Activated CD8-positive, alpha-beta T cell treated with anti-CD3 and anti-CD28 coated beads for 36 hours (primary cell): ENCODE measurements at places on chromosomes 1 and 21.
A peak's percentile ranks its signal among the peaks of the same experiment; 100 is the strongest.

GRCh38 chr1:62794053-62794452 lies 10.1 kb downstream of the ATG4C start:
- DNase-seq, result no peak

GRCh38 chr1:113363935-113364334 lies 26.4 kb upstream of the MAGI3 start:
- no peak for DNase-seq

DNA sequence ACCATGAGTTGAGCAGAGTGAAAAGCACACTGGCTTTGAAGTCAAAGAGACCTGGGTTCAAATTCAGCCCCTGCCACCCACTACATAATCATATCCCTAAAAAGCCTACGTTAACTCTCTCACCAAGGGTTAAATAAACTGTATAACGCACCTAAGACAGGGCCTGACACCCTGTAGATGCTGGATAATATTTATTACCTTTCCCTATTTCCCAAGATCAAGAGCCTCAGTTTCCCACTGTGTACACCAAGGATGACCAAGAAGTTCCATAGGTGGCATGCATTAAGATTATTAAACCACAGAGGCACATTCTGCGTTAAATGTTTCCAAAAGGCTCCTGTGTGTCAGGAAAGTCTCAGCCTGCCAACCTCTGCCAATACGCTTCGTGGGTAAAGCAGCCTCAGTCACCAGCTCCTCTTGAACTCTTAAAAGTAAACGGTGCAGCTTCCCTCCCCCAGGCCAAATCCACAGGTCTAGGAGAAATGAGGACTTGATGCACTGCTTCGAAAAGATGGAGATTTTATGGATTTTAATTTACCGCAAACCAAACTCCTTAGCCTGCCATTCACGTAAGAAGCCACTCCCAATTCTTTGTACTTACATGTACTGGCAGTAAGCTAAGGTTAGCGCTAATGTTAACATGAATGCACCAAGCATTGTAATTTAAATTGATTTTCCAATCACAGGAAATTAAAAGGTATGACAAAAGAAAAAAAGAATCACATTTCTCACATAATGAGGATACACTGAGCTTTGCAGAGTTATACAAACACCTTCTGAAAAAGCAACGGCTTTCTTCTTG lies 2.6 kb downstream of the USP24 start:
- DNase-seq, result peak; percentile 39

DNA sequence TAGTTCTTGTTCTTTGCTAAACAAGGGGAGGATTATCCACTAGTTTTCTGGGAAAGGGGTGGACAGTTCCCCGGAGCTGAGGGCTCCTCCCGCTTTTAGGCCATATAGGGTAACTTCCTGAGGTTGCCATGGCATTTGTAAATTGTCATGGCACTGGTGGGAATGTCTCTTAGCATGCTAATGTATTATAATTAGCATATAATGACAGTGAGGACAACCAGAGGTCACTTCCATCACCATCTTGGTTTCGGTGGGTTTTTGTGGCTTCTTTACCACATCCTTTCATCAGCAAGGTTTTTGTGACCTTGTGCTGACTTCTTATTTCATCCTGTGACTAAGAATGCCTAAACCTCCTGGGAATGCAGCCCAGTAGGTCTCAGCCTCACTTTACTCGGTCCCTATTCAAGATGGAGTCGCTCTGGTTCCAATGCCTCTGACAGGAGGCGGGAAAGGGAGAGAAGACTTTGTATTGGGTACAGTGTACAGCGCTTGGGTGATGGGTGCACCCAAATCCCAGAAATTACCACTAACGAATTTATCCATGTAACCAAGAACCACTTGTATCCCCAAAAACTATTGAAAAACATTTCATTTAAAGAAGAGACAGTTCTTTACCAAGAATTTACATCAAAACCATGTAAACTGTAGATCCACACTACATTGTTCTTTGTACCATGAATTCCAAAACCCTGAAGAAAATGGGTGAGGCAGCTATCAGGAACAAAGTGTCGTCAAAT lies 8.7 kb upstream of the SLC2A5 start:
- DNase-seq, result peak; percentile 54

- DNase-seq, result no peak
These were observed 23.9 kb downstream of the PARP1 start for GRCh38 chr1:226384040-226384439.

GRCh38 chr1:116352349-116352813 lies 20.7 kb upstream of the ATP1A1 start:
- DNase-seq, result peak; percentile 36

DNA sequence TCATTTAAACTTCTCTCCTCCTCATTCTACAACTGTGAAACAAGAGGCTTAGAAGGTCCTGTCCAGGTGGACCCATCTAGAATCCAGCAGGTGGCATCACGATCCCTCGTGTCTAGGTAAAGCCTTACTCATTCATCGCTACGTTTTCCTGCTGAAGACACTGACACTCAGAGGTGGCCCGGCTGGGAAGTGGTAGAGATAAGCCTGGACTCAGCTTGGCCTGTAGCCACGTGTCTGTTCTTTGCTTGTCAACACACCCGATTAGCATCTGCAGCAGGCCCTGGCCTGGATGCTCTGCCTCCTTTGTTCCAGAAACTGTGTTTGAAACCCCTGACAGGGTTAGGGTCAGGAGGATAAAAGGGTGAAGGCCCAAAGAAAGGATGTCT lies 43.4 kb downstream of the PARP1 start:
- DNase-seq, result no peak

DNA sequence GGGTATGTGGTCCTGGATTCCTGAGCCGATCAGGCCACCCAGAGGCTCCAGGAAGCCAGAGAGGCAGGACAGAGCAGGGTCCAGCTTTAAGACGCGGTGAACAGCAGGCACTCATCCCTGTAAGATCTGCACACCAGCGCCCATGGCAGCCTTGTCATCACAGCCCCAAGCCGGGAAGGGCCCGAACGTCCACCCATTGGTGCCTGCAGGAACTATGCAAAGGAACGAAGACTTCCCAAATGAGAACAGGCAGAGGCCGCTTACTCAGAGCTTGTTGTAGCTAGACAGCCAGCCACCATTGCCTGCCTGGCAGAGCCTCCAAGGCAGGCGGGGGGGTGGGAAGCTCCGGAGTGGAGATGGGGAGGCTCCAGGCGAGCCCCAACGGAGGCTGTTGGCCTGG lies 12.1 kb upstream of the ARHGEF16 start:
- DNase-seq, result no peak

DNA sequence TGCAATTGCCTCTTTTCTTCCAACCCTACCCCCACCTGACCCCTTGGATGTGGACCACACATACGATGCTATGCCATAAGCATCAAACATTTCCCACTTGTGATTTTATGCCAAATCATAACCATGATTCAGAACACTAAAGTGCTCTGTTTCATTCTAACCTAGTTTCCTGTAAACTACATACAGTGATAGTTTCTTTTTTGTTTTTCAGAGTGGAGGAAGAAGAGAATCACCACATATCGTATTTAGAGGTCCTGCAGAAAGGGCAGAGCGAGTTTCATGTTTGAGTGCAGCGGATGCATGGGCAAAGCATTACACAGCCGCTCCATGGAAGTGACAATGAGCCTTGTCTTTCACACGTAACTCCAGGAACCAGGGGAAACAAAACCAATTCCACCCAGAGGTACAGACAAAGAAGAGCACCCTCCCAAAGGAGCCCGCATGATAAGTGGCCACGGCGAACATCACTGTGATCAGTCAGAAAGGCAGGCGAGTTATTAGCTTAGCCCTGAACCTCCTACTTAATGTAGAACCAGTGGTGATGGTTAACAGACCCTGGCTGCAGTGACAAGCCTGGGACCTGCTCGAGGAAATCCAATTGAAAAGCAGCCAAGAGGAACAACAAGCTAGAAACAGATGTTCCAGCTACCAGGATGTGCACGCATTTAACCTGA lies 64.0 kb upstream of the ZNF281 start:
- DNase-seq, result peak; percentile 49

- no peak for DNase-seq
These were observed 1.2 kb downstream of the CD160 start for GRCh38 chr1:145720556-145720877.

DNA sequence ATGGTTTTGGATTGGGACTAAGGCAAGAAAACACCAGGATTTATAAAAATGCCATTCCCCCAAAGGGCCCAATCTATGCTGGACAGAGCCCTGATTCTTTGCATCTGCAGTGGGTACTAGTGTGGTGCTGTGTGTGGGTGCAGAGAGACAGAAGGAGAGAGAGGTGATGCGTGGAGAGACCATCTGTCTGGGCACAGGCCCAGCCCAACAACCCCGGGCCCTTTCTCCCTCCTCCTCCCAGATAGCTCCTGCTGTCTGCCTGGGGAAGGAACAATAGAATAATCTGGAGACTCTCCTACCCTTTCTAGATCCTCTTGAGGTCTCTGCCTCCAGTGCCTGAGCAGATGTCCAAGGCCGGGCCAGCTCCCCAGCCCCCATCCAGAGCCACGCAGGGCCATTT lies 15.1 kb downstream of the KIAA1614 start:
- no peak for DNase-seq

DNA sequence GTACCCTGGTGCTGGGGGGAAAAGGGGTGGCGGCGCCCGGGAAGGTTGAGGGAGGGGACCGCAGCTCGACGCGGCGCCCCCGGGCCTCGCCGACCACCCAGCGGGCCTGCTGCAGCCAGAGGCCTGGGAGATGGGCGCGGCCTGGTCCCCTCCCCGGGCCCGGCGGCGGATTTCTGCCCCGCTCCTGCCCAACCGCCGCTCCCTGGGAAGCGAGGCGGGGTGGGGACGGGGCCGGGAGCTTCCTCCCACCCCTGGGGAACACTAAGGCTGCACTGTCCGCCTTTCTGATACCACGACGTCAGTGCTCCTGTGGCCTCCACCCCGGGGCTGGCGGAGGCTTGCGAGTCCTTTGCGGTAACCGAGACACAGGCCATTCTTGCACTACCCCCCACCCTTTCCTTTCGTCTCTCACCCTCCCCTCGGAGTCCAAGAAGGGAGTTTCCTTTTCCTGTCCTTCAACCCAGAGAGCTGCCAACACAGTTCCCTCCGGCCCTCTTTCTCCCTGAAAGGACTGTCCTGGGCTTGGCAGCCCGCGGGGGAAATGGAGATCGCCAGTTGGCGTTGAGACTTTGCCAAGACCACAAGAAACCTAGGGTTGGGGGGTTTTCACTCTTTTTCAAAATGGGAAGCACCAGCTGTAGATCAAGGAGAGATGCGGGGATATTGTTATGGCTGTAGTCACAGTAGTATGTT lies 742 bp downstream of the SH3GLB1 start:
- peak; percentile 41 for DNase-seq

GRCh38 chr1:61102041-61102440 lies 19.7 kb downstream of the NFIA start:
- no peak for DNase-seq

DNA sequence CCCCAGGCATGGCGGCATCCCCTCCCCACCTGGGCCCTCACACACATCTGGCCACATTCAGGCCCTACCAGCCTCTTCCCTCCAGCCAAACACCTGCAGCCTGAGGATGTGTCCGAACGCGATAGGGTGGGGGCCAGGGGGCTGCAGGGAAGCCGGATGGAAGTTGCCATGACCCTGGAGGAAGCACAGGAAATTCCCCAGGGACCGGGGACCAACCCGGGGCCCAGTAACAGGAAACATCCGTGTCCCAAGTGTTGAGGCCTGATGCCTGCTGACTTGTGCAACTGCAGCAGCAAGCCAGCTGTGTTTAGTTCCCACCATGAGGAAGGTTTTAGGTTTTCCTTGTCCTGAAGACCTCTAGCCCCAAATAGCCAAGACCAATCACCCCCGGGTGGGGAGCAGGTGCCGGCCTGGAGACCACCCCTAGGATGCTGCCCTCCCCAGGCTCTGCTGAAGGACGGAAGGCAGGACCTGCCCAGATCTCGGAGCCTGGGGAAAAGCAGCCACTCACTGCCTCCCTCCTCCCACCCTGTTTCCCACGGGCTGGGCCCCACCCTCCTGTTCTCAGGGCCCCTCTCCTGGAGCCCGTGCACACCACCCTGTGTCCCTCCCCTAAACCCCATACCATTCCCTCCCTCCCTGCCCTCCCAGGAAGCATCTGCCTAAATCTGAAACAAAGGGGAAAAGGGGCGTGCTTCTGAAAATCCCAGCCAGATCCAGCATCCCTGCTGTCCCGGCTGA lies 29.8 kb downstream of the MEGF6 start:
- DNase-seq, result no peak

GRCh38 chr1:46203738-46204405 lies 738 bp downstream of the LURAP1 start:
- no peak for DNase-seq

DNA sequence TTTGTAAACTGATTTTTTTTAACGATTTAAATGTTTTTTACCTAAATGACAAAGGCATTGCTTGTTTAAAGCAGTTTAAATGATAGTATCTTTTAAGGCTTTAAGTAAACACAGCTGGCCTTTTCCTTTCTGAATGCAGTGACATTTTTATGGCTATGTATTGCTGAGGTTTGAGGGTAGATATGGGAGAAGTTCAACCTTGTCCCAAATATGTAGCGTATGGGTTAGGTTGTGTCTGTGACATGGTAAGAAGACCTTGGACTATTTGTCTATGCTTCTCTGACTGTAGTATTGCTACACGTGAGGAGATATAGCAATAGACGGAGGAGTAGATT lies 32.5 kb downstream of the PKNOX1 start:
- no peak for DNase-seq

DNA sequence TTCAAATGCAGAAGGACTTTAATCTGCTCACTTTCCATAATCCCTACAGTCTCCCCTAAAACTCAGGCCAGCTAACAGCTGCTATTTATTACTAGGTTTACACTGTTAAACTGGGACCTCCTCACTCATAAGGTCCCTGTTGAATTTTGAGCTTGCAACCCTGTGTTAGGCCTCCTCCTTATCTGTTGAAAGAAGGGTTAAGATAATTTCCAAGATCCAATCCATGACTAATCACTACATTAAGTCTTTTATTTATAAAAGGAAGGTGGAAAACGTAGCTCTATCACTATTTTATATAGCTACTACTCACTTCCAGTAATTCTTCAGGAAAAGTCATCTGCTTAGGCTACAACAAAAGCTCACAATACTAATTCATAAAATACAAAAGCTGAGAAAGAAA lies 79.5 kb downstream of the EVI5 start:
- no peak for DNase-seq

- DNase-seq, result no peak
These were observed 31.3 kb downstream of the IL6R start for GRCh38 chr1:154436433-154436832.

DNA sequence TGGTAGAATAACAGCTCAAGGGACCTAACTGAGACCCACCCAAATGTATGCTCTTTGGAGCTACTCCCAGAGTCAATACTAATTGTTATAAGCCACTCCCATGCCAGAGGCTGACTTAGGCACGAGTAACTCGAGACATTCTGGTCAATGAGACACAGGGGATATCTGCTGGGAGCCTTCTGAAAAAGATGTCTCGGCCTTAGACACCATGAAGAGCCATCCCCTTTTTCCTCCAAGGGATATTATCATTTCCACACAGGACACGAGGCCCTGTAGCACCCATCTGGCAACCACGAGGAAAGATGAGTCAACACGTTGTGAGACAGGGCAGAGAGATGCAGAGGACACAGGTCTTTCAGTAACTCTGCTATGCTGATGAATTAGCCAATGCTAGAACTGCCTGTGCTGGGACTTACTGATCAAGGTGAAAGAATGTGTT lies 30.7 kb downstream of the ITPKB start:
- DNase-seq, result peak; percentile 63
